GM12878 (cell line): ENCODE measurements at places on chromosomes 7 and 10. TPM values are rescaled to one million over a fixed set of nuclear protein-coding genes. Genes with fewer than 3 reads are reported as not detected.

The CFAP43 gene
- not detected in 2 replicates for total RNA-seq

- H3K36me3 ChIP-seq, result no peaks in the 10 kb centered on the region
- H3K4me3 ChIP-seq, result no peak overlapping the region
- no peak overlapping the region for H3K27ac ChIP-seq
- no peaks in the 10 kb centered on the region for H3K4me1 ChIP-seq
- no peaks in the 10 kb centered on the region for H3K27me3 ChIP-seq
Observed at GRCh38 chr10:2861632-2862210, 205.6 kb upstream of the PFKP start.

DNA sequence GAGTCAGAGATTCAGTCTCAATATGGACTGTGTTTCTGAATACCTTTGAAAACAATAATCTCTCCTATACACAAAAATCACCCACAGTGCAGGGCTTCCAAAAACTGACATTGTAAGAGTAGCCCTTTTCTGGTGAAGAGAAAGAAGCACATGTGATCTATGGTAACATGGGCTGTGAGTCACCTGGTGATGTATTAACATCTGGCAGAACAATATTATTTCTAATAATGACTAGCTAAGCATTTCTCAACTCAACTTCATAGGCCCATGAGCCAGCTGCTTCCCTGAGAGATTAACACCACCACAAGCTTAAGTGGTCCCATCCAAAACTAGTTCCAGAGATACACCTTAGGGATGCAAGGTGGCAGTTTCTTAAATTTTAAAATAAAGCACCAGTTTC lies 331.0 kb upstream of the NRP1 start:
- DNase-seq, result no peak
- H3K4me3 ChIP-seq, result no peak overlapping the region
- no peak overlapping the region for H3K27ac ChIP-seq
- H3K27me3 ChIP-seq, result no peaks in the 10 kb centered on the region
- H3K36me3 ChIP-seq, result no peaks in the 10 kb centered on the region

DNA sequence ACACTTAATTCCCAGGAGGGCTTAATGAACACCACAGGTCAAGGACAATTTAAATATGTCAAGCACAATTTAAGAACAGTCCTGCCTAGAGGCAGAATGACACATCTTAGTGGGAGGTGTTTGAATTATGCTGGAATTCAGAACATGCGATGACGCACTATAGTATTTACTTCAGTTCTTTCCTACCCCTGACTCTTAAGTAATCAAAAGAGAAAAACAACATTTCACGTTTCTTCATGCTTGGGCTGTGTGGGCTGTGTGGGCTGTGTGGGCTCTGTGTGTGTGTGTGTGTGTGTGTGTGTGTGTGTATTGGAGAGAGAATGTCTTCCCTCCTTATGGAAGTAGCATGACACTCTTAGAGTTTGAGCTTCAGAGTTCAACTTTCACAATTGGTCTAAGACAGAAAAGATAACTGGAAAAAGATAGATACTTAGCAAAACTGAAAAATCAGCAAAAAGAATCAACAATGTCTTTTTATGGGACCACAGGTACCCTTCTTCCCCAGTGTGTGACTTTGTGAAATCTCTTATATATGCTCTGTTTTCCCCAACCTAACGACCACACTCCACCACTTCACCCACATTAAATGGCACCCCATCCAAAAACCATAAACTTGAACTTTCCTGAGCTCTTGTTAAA lies 33.7 kb upstream of the CABCOCO1 start:
- H3K27me3 ChIP-seq, result no peaks in the 10 kb centered on the region
- no peak for DNase-seq
- H3K27ac ChIP-seq, result no peak overlapping the region
- no peaks in the 10 kb centered on the region for H3K36me3 ChIP-seq

DNA sequence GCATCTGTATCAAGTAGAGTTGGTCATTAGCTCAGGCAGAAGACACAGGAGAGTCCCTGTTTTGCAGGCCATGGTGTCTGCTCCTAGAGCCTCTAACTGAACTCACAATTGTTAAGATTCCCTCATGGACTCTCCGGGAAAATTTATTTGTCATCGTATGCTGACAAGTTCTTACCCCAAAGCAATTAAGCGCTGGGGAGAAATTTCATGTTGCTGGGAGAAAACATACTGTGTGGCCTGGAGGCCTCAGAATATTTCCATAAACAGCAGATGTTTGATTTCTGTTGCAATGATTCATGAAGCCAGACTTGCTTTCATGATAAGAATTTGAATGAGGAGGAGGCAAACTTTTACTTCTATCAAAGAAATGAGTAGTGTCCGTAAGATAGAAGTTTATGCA lies 583.2 kb downstream of the GATA3 start:
- no peaks in the 10 kb centered on the region for H3K4me1 ChIP-seq
- no peaks in the 10 kb centered on the region for H3K36me3 ChIP-seq
- H3K4me3 ChIP-seq, result no peak overlapping the region
- H3K27ac ChIP-seq, result no peak overlapping the region
- no peak for DNase-seq

- no peak for DNase-seq
- H3K4me1 ChIP-seq, result no peaks in the 10 kb centered on the region
- H3K36me3 ChIP-seq, result no peaks in the 10 kb centered on the region
Observed at GRCh38 chr7:142248166-142249160, 9.4 kb downstream of the PRSS58 start.
